T-helper 17 cell (primary cell): ENCODE measurements at places on chromosomes 3 and 15.

GRCh38 chr3:40923143-40923542 is 276.2 kb upstream of the CTNNB1 start:
- no peak for DNase-seq

DNA sequence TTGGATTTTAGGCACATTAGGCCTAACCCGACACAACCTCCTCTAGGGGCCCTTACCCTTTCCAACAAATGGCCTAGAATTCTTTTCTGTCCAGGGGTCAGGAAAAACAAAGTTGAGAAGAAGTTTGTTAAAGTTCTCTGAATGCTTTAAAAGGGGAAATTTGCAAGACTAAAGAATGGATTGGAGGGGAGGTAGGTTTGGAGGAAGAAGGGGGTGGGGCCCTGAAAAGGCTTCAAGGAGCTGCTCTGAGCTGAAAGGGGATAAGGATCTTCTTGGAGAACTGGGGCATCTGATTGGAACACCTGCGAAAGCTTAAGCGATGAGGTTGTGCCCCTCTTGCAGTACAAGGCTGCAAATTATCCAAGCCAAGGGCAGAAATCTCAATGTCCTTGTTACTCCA is 3.9 kb upstream of the SENP2 start:
- DNase-seq, result no peak

DNA sequence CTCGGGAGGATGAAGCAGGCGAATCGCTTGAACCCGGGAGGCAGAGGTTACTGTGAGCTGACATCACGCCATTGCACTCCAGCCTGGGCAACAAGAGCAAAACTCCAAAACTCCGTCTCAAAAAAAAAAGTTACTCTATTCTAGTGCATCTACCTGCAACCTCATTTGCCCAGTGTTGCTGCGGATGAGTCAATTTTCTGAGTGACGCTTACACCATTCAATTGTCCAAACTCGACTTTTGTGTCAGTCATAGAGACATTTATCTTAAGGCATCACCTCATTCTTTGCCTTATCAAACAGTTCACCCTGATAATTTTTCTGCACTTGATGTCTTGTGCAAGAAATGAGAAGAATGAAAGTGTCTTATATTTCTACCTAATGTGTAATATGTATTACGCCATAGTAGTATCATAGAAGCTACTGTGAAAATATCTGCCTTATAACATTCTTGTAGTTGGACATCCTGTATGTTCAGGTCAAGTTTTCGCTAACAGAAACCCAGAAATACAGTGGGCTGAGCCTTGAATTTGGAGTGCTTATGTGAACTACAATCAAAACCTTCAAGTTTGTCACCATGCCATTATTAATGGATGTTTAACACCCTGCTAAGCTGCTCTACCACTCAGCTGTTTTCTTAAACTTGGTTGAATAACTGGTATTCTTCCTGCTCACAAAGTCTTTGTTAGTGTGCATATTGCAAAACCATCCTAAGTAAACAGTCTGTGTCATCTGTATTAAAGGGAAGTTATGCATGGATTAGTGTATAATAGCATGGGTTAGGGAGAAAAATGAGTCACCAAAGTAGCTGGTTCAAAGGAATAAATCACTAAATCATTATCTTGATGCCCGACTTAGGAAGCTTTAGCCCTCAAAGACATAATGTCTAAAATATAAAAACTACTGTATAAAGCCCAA is 531.0 kb upstream of the NR2F2 start:
- no peak for DNase-seq

DNA sequence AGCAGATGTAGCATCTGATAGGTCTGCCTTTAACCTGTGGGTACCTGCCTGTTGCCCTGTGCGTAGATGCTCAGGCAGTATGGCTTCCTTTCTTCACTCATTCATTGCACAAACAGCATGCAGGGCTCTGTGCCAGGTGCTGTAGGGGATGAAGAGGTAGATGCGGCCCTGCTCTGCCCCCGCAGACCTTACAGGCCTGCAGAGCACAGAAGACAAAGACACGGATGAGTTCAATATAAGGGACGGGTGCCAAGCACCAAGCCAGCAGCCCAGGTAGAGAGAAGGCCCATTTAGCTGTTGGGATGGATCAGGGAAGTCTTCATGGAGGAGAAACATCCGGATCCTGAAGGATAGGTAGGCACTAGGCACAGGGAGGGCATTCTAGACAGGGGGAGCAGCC is 69.4 kb downstream of the AAGAB start:
- DNase-seq, result no peak

GRCh38 chr15:88246666-88247446 is 9.7 kb downstream of the NTRK3 start:
- peak; percentile 69 for DNase-seq

DNA sequence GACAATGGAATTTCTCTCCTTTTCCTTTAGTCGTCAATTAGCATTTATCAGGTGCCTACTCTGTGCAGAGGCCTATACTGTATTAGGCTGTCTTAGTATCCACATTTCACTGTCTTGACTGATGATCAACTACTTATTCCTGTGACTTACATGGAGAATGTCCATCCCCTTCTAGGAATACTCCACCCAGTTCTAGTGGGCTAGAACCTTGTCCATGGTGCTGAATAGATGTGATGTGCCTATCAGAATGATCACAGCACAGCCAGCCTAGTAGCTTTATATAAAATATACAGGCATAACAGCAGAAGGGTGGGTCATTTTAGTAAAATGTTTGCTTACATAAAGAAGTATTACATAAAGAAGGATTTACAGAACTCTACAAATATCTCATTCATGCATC is 621.4 kb downstream of the PDCD6IP start:
- DNase-seq, result no peak

DNA sequence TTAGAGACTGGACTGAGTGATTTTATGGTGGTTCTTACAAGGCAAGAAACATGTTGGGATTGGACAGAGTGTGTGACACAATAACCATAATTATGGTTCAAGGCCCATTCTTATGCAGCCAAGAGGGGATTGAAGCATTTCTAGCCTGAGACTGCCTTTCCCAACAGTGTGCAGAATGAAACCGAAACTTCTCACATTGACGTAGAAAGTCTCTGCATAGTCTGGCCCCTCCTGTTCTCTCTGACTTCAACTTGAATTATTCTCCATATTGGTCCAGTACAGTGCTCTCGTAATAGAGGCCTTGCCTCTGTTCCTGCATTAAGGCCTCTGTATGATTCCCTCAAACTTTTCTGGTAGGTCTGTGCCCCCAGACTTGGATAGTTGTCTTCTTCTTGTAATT is 138.3 kb downstream of the DIPK2A start:
- DNase-seq, result no peak

GRCh38 chr15:40955930-40956540 is 2.8 kb downstream of the CHAC1 start:
- no peak for DNase-seq

DNA sequence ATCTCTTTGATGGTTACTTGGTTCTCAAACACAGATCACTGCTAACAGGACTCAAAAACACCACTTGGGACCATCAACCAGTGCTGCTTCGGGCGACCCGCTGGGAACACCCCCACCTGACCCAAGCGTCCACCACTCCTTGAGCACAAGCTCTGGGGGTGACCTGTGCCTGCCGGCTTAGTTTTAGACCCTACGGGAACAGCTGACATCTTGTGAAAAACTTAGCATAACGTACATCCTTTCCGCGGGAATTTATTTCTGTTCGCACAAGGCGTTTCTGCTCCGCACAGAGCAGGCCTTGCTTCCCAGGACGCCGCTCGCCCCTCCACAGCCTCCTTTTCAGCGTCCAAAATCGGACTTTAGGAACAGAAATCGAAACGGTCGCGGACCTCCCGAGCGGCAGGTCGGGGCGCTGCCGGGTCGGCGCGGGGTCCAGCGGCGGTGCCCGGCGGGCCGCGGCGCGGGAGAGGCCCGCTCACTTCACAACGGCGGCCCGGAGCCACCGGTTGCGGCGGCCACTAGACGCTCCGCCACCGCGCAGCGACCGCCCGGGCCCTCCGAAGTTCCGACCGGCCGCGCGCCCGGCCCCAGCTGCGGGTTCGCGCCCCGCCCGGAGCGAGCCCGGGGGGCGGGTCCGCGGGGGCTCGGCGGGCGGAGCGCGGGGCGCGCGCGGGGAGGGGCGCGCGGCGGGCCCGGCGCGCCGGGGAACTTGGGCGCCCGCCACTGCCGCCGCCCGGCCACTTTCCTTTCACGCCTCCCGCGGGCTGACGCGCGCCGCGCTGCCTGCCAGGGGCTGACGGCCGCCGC is 959 bp downstream of the SFMBT1 start:
- peak; percentile 69 for DNase-seq

DNA sequence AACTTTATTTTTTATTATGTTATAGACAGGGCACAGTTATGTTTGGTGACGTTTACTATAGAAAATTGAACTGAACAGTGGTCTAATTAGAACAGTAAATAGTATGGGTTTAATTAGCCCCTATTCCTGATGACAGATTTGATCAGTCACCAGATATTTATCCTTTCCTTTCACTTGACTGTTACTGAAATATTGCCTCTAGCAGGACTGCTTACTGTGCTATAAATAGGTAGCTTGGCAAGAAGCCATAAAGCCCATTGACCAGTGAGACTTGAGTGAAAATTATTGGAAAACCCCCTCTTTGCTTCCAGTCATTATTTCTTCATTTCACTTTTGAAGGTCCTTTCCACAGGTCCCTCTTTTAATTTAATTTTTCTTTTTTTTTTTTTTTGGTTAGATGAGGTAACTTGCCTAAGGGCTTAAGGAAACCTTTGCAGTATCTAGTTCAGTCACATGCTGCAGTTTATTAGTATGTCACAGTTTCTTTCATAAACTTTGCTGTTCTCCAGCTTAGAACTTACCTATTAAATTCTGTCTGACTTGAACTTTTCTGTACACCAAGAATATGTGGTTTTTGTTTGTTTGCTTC is 115.6 kb downstream of the ADAMTSL3 start:
- no peak for DNase-seq

GRCh38 chr3:37054370-37054769 is 61.1 kb downstream of the MLH1 start:
- no peak for DNase-seq
